ENCODE measurements at places on chromosomes 12 and 14.

DNA sequence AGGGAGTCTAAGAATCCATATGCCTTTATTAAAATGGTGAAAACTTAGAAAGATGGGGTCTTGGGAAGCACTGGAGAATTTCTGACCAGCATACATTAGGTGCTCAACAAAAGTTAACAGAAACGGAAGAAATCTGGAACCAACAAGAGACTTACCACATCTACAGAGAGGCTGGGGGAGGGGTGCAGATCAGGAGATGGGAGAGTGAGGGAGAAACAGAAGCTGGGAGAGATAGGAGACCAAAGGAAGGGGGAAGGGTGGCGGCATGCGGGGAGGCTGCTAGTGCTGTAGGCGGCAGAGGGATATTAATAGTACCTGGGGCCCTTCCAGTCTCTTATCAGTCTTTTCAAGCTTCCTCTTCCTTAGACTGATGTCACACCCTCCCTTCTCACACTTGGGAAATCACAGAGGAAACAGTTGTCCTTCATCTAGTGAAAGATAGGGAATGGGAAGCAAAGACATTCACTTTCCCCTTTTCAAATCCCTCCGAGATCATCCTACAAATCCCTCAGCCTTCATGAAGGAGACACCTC lies 18.1 kb downstream of the ZBTB39 start:
- no peak for DNase-seq

DNA sequence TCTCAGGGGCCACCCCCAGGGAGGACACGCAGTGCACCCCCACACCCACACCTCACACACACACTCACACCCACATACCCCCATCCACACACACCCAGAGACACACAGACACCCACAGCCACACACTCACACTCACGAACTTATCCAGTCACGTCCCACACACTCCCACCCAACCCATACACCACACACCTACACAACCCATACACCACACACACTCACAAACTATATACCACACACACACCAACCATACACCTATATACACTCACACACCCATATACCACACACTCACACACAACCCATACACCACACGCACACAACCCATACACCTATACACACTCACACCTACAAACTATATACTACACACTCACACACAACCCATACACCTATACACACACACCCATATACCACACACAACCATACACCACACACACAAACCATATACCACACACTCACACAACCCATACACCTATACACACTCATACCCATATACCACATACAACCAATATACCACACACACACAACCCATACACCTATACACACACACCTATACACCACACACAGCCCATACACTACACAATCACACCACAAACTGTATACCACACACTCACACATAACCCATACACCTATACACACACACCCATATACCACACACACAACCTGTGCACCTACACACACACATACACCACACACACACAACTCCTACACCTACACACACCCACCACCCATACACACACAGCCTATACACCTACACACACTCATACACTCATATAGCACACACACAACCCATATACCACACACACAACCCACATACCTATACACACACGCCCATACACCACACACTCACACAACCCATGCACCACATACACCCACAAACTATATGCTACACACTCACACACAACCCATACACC lies 42.7 kb downstream of the TMEM121 start:
- DNase-seq: no peak

DNA sequence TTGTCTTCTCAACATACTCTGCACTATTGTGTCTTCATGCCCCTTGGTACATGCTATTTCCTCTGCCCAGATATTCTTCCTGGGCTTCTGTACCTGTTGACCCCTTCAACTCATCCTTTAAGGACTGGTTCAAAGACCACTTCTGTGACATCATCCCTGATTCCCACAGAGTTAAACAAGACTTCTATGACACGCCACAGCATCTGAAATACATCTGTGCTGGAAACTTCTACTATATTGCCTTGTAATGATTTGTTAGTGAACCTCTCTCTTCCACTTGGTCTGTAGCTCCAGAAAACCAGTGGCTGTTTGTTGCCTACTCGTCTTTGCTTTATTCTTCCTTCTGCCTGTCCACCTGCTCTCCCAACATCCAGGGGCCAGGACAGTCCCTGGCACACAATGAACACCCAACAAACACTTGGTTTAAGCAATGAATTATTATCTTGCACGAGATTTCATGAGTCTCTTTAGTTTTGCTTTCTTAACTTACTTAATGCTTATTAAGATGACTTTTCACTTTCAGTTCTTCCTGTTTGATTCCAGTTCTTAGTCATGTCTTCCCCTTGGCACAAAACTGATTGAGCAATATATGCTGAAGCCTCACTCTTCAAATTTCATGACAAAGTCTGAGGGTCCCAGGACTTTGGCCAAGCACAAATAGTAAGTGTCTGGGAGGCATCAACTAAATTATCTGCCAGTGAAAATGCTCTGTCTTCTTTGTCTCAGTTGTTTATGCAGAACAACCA lies 485.9 kb downstream of the APAF1 start:
- DNase-seq: peak; percentile 47

- DNase-seq: peak; percentile 27
Measured at GRCh38 chr12:98355322-98355721, 160.1 kb upstream of the TMPO start.

- DNase-seq: no peak
Measured at GRCh38 chr12:24795699-24796347, 153.1 kb downstream of the BCAT1 start.

DNA sequence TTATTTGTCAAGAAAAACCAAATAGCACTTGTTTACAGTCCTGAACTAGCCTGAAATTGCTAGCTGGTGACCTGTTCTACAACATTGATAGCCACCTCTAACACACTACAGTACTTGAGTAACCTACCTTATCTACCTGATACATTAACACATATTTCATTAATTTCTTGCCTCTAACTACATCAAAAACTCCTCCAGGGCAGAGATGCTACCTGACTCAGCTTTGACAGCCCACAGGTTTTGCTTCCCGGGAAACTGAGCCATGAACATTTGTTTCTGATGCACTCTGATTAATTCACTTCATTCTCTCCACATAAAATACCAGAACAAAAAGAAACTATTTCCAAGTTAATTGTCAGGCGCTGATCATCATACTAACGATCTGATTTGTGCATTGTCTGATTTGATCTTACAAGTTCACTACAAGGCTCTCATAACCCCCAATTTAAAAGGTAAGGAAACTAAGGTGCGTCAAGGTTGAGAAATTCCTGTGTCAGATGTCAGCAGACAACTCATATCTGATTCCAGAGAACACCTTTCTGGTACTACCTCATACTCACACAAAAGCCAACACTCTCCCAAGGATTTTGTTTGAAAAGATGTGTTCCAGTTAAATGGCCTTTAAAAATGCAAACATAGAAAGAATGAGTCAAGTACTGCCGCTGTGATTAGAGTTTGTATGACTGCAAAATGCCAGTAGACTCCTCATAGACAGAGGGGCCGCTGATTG lies 768.7 kb downstream of the BCL11B start:
- DNase-seq: no peak

DNA sequence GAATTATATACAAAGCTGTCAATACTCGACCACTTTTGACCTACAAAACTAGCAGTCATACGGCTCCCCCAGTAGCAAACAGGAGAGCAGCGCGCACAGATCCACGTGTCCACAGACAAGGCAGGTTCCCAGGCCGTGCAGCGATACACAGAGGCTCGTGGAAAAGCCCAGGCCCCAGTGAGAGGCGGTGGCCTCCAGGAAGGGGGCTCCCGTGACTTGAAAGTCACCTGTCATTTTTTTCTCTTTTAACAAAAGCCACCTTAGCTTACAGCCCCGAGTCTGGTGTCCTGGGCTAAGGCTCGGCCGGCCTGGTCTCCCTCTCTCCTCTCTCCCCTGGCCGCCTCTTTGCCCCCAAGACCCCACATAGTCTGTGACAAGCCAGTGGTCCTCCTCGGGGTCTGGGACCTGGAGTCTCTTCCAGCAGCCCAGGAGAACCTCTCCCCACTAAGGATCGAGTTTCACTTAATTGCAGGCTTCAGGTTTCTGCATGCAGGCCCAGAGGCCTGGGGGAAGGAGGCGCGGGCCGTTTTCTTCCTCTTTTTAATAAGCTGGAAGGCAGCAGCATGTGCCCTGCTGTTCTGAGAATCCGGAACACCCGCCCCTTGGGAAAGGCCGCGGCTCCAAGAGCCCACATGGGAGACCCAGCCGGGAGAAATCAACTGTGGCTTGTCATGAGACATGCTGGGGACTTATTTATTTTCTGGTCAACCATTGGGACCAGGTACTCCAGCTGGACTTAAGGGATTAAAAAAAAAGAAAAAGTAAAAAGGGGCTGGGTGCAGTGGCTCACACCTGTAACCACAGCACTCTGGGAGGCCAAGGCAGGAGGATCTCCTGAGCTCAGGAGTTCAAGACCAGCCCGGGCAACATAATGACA lies 15.9 kb downstream of the NCOR2 start:
- DNase-seq: no peak

GRCh38 chr12:104189915-104190555 lies 25.5 kb upstream of the TXNRD1 start:
- DNase-seq: no peak

DNA sequence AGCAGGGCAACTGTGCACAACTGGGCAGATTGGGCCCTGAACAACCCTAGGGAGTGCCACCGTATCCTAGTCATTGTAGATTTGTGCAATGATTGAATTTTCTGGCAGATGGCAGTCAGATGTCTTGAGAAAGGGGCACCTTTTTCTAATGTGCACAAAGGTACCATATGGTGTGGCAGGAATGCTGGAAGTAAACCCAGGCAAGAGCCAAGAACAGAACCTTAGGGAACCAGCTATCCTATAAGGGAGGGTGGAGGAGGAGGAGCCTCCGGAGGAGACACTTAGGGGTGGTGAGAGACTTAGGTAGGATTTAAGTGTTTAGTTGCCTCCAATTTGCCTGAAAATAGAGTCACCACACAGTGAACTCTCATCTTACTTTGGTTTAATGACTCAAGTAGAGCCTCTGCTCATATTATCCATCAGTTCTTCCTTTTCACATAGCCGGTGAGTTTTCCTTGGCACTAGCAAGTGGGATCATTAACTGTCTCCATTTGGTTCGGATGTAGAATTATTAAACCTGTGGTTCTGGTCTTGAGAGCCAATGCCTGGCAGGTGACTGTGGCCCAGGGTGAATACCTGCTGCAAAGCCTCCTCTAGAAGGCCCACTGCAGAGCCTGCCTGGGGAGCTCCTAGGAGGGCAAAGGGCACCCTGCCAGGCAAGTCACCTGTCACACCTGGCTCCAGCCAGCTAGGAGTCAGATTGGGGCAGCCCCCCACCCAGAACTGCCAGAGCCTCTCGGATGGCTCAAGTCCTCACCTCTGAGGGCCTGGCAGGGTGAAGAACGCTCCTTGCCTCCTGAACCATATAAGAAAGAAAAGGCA lies 184.4 kb upstream of the HIF1A start:
- no peak for DNase-seq

DNA sequence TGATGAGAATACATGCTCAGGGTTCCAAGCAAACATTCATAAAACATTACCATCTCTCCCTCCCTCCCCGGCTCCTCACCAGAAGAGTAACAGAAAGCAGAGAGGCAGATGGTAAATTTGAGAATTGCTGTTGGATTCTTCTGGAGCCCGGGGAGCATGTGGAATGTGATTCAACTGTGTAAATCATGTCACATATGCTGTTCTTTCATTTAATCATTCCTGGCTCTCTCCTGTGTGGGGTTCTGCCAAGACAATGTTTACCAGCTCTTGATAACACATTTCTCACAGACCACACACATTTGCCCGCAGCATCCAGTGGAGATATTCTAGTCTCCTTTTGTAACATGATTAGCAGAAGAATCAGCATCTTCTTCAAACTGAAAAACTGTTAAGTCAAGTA lies 23.4 kb upstream of the NR2C1 start:
- peak; percentile 36 for DNase-seq

DNA sequence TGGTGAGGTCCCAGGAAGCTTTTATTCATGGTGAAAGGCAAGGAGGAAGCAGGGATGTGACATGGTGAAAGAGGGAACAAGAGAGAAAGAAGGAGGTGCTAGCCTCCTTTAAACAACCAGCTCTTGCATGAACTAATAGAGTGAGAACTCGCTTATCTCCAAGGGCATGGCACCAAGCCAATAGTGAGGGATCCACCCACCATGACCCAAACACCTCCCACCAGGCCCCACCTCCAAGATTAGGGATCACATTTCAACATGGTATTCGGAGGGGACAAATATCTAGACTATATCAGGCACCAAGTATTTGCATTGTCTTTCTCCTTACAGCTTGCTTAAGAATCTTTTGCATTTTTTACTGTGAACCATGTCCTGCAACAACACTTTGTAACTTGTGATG lies 91.9 kb upstream of the DHRS4 start:
- no peak for DNase-seq

GRCh38 chr14:64423987-64424386 lies 35.8 kb downstream of the MTHFD1 start:
- peak; percentile 85 for DNase-seq

DNA sequence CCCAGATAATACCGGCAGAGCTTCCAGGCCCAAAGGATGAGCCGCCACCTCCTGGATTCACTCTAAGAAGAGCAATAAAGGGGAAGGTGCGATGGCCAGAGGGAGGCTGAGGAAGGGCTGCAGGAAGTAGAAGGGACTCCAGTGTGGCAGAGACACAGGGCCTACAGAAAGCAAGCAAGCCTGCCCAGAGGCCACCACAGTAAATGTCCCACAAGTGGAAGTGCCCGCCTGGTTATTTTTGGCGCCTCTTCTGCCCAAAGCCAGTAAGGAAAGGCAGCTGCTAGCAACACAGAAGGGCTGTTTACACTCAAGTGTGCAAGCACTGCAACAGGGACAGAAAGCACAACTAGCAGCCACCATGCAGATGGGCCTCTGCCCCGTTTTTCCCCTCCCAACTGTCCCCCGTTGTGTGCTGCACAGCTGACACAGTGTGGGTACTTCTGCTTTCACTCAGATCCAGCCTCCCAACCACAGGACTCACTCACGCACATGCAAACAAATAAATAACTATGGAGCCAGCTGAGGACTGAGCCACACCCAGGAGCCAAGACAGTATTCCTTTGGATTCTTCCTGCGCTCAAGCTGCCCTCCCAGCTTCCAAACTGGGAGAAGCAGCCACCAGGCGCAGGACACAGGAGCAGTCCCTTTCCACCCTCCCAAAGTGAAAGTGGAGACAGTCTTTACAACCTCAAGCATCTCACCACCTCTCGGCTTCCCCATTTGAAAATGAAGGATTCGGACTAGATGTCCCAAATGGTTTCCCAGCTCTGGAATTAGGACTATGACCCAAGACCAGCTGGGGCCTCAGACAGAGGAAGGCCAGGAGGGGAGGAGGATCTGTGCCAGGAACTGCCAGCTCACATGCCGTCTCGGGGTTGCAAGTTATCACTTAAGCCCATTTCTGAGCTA lies 40.0 kb upstream of the PNMA1 start:
- peak; percentile 59 for DNase-seq

Measured in fibroblast of mammary gland (primary cell).